ENCODE measurements at places on chromosomes 1 and 21.
A peak's percentile ranks its signal among the peaks of the same experiment; 100 is the strongest.

DNA sequence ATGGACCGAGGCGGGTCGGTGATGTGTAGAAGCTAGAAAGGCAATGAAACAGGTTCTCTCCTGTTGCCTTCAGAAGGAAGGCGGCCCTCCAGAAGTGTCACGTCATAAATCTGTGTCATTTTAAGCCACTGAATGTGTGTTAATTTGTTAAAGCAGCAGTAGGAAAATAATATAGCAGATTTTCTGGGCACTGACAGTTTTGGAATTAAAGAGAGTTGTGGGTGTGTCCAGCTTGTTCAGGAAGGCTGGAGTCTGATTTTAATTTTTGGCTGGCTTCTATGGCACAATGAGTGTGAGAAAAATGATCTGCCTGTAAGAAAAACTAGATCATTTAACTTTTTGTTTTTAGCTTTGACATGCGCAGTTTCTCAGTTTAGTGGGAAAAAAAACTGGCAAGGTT, 177.3 kb downstream of the EDEM3 start:
- DNase-seq: no peak

- no peak for DNase-seq
Observed at GRCh38 chr21:38597421-38597820, 99.1 kb upstream of the ERG start.

DNA sequence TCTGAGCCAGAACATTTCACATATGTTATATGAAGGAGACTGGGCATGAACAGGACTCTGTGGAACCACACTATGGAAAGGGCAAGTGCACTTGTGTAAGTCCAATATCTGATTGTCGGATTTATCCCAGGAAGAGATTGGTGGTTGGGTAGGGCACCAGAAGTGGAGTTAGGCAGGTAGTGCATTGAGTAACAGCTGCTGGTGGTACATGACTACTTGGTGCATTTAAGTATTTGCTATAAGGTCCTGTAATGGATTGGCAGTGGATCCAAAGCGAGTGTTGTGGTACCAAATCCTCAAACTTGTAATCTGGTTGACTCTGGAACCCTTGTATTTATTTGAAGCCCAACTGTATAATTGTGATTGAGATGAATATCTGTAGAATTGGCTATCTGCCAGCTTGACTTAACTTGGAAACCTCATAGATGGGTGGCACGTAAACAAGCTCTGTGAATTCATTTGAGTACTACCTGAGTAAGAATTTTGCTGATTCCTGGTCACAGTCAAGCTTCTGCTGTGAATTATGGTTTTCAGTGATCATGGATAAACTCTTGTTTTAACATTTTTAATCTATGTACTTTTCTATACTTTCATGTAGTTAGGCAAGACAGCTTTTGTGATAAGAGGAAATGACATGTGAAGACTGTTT, 21.1 kb downstream of the UBAP2L start:
- no peak for DNase-seq

DNA sequence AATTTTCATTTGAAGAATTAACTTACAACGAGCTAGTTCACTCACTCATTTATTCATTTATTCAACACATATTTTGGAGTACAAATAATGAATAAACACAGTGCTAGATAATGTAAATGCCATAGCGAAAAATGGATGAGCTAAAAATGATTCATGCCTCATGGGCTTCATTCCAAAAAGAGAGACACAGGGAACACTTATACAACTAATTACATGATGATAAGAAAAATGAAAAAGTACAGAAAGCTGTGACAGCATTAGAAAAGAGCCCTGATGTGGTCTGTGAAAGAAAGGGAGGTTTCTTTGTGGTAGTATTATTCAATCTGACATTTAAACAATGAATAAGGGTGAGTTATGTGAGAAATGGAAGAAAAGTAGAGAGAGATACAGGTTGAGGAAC, 726.4 kb downstream of the AMY1C start:
- no peak for DNase-seq

DNA sequence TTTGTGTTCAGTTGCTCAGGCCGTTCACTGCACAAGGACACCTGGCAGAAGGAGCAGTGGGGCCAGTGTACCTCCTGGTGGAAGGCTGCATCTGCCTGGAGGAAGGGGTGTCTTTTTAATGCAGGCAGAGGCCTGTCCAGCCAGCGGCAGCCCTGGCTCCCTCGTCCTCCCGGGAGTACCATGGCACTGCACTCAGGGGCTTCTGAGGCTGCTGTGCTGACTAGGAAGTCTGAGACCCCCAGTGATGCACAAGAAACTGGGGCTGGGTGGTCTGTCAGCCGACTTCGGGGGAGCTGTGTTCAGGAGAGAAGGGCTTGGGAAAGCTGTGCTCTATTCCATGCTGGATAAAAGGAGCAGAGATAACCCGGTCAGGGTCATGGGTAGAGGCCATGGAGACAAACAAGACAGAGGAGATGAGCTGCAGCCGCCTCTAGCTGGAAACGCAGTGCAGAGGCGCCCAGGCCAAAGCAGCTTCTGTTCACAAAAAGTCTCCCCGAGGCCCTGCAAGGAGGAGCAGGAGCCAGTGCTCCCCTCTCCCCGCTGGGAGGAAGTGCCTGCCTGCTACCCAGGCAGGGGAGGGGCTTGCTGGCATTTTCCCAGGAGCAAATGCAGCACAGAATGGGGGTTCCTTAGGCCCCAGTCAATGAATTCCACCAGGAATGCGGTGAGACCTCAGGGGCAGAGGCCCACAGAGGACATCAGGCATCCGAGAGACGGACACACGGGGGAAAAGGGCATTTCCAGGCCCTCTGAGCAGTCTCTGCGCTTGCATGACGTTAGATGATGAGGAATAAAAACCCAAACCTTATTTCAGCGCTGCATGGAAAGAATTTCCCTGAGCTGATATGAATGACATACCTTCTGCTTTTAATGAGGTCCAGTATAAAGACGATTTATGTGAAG, 17.2 kb upstream of the C2CD2 start:
- DNase-seq: no peak

- no peak for DNase-seq
Observed at GRCh38 chr1:158801396-158801795, 20.4 kb upstream of the OR6N2 start.

GRCh38 chr1:203185061-203185461, 1.4 kb downstream of the CHI3L1 start:
- no peak for DNase-seq

DNA sequence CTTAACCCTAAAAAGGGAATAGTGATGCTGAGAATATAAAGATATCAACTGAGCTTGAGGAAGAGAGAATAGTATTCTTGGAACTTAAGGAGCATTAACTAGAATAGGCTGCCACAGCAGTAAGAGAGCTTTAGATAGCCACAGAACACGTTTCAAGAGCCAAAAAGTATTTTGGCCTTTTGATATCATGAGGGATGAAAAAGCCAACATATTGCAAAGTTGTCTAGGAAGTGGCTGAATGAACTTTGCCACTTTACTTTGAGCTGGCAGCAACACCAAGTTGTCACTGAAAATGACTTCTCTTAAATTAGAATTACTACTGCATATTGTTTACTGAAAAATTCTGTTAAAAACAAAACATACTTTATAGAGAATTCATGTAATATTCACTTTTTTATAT, 1476.2 kb downstream of the MRPL39 start:
- DNase-seq: no peak

DNA sequence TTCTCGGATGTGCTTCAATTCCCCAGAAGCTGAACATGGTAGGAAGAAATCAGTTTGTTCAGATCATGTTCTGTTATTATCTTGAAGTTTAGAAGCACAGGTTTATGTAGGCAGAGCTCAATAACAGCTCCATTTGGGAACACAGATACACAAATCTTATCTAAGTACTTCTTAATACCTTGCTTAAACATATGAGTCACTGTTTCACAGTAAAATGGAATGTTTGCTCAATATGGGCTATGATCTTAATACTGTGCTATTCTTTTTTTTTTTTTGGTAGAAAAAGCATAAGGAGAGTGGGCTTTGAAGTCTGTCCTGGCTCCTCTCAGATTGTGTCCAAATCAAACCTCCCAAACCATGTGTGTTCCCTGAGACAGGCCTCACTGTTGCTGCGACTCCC, 13.4 kb downstream of the PROK1 start:
- DNase-seq: no peak

GRCh38 chr21:17387030-17387617, 125.7 kb upstream of the CXADR start:
- peak; percentile 19 for DNase-seq

- DNase-seq: no peak
Observed at GRCh38 chr1:91844862-91845528, 41.0 kb downstream of the TGFBR3 start.

- DNase-seq: no peak
Observed at GRCh38 chr1:101199637-101199982, 37.2 kb upstream of the S1PR1 start.

GRCh38 chr21:34596561-34597271, 18.2 kb downstream of the RCAN1 start:
- DNase-seq: no peak
